Stimulated activated CD8-positive, alpha-beta memory T cell treated with anti-CD3 and anti-CD28 coated beads, Interleukin-2, amount 100 ng/mL, for 48 hours (primary cell): ENCODE measurements at places on chromosomes 16 and 17.

GRCh38 chr17:37744961-37745800, at the start of gene HNF1B:
Gene HNF1B (minus strand): TSS chr17:37745059. CDS start chr17:37744884, 175 bp downstream.
- no peak for DNase-seq

DNA sequence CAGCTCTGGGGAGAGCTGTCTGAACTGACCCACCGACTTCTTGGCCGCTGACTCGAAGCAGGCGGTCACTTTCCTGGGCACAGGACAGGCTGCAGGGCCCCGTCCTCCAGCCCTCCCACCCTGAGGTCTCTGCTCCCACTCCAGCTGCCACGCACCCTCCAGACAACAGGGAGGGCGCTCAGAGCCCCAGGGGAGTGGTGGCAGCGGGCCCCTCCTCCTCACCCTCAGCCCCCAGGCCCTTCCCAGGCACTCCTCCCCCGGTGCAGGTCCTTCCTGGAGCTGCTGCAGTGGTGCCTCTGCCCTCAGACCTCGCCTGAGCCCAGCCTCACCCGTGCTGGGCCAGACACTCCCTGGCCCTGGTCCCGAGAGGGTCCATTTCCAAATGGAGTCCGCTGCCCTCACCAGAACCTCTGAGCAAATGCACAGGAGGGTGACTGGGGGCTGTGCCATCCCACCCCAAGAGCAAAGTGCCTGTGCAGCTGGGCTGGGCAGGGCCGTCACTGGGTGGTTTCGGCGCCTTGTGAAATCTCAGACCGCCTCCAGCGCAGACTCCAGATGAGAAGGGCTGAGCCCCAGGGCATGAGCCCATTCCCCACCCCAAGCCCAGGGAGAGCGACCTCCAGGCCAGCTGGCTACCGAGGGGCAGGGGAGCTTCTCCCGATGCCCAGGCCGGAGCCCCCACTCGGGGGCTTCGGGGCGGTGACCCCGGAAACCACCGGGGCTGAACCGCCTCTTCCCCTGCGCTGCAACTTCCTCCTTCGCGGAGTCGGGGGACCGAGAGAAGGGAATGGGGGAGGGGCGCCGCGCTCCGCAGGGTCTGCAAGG, 717 bp downstream of the CYBA start:
- DNase-seq, result no peak

GRCh38 chr17:2847381-2848333, 51.4 kb downstream of the RAP1GAP2 start:
- no peak for DNase-seq

DNA sequence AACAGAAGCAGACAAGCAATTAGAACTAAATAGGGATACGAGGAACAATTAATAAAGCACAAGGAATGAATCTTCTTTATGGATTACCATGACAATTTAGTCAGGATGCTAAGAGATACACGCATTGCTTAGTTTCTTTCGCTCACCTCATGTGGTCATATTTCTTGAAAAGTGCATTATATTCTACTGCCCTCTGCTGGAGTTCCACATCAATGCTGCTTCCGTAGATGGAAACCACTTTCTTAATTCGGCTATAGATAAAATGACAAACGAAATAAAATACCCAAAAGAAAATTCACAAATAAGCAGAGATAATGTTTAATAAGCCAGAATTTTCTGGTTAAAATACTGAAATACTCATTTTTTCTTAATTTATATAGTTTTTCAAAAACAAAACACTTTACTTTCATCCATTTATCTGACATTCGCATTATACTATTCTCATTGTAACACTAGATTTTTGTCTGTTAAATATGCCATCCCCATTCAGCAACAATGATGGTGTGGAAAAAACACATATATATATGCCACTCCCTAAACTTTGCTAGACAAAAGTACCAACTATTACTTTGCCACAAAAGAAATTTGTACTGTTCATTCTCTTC, 22.0 kb upstream of the PHLPP2 start:
- DNase-seq, result no peak

GRCh38 chr16:878072-878784, 77.7 kb upstream of the GNG13 start:
- DNase-seq, result peak; percentile 5

- no peak for DNase-seq
These were observed 17.1 kb upstream of the PHB1 start for GRCh38 chr17:49431743-49432142.

DNA sequence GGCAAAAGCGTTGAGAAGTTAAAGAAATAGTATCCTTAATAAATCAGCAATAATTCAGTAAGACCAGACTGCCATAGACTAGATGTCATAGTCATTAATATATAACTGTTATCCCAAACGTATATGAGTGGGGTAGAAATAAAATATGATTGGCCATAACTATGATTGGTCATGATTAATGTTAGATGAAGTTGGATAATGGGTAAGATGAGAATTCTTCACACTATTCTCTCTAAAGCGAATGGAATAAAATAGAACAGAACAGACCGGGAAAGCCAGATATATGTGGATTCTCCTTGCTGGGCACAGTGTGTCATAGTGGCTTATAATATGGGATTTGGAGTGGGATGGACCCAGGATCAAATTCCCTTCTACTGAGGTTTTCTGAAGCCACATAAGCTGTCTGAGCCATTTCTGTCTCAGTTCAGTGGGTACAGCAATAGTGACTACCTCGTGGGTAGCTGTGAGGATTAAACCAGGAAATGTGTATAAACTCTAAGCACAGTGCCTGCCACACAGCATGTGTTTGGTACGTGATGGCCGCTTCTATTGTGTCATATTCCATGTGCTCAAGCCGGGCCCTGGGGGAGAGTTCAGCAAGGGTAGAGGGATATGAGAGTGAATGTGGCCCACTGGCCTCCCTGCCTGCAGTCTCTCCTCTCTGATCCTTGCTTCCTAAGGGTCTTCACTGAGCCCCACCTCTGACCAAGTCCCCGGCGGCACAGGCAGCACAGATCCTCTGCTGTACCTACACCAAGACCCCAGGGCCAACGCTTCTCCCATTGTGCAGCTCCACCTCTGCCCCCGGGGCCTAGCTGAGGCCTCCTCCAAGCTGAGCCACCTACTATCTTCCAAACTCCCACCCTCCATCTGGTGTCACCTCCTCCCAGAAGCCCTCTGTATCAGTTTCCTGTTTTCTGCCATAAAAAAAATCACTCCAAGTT, 3.7 kb downstream of the CETP start:
- DNase-seq, result no peak
